ENCODE measurements at places on chromosomes 2 and 18. TPM values are rescaled to one million over a fixed set of nuclear protein-coding genes. Genes with fewer than 3 reads are reported as not detected.

- no peak for DNase-seq
These were observed 28.7 kb downstream of the MSH6 start for GRCh38 chr2:47811668-47812067.

DNA sequence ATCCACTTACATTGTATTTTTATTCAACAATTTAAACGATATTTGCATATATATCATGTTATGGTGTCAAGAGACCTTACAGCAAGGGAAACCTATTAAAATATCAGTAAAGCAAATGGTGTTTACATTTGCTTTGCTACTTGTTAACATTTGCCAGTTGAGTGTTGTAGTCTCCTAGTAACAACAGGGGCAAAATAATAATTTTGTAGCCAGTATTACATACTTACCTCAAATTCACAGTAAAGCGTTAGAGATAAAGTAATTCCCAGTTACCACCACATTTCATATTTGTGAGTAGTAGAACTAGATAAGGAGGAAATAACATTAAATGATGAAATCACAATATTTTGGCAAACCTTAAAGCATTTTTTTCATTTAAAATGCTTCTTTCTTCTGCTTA, 71.3 kb downstream of the FASTKD2 start:
- DNase-seq, result no peak

The CYP1B1 gene
- total RNA-seq, result 1.1 TPM

DNA sequence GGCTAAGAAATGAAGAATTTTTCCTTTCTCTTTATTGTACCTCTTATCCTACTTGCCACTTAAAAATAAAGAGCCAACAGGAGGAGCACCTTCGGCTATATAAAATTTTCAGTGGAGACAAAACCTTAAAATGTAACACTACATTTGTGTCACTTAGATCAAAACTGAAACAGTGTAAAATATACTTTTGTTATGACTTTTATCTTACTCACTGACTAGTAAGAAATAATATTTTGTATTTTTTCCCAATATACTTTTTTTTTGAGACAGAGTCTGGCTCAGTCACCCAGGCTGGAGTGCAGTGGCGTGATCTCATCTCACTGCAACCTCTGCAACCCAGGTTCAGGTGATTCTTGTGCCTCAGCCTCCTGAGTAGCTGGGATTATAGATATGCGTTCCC, 28.3 kb downstream of the KCNJ13 start:
- no peak for DNase-seq

GRCh38 chr18:47283476-47283875, 32.0 kb upstream of the SKOR2 start:
- DNase-seq, result no peak

The OR6B2 gene
- total RNA-seq, result not detected

DNA sequence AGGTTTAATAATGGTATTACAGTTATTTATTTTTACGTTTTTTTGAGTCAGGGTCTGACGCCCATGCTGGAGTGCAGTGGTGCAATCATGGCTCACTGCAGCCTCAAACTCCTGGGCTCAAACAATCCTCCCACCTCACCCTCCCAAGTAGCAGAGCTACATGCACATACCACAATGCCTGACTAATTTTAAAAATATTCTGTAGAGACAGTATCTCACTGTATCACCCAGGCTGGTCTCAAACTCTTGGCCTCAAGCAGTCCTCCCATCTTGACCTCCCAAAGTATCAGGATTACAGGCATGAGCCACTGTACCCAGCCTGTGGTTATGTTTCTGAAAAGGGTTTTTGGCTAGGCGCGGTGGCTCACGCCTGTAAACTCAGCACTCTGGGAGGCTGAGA, 120.8 kb downstream of the ESCO1 start:
- DNase-seq, result no peak

The PSMA8 gene
- total RNA-seq, result 0.29 TPM

The APOB gene
- 22.2 TPM for total RNA-seq

DNA sequence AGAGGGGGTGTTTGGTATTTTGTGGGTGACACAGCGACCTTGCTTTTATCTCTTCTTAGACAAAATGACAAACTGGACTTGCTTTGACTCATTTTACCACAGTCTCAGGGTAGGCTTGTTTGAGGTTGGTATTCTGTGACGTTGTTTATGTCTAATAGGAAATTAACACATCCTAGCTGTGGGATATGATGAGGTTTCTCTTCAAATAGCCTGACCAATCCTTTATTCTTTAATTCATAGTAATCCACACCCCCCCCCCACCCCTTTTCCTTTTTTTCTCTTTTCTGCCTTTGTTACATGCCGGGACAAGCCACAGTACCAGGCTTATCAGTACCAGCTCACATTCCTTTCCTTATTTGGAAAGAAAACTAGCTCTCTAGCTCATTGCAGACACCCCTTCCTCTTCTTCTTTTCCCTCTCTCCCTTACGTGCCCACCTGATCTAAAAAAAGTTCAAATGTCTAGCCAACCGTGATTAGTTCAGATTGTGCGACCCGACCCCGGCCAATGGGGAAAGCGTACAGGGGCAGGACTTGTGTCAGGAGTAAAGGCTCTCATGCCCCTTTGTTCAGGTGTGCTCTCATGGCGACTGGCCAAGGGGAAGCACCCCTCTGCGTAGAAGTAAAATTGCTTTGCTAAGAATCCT, 52.2 kb upstream of the PTPRM start:
- peak; percentile 10 for DNase-seq

The CFAP53 gene
- 1.5 TPM for total RNA-seq

DNA sequence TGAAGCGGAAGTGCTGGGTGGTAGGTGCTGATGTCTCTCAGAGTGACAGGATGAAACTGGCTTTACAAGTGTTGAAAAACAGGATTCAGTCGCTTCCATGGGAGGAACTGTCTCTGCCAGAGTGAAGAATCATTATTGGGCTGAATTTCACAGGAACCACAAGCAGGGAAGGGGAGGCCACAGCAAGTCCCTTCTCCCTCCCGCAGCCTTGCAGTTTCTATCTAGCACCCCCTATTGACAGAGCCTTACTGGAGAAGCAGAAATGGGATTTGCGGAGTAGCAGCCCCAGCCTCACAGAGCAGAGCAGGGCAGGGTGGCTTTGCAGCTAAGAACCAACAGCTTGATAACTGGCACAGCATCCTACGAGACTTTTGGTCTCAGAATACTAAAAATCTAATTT, 33.3 kb upstream of the RMP24 start:
- DNase-seq, result no peak

DNA sequence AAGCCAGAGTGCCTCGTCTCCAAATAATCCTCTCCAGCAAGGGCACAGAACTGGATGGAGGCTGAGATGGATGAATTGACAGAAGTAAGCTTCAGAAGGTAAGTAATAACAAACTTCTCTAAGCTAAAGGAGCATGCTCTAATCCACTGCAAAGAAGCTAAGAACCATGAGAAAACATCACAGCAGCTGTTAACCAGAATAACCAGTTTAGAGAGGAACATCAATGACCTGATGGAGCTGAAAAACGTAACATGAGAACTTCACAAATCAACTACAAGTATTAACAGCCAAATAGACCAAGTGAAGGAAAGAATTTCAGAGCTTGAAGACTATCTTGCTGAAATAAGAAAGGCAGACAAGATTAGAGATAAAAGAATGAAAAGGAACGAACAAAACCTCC, 32.3 kb downstream of the WDPCP start:
- DNase-seq, result no peak
